ENCODE measurements at places on chromosomes 3 and 15. TPM values are rescaled to one million over a fixed set of nuclear protein-coding genes. Genes with fewer than 3 reads are reported as not detected.

DNA sequence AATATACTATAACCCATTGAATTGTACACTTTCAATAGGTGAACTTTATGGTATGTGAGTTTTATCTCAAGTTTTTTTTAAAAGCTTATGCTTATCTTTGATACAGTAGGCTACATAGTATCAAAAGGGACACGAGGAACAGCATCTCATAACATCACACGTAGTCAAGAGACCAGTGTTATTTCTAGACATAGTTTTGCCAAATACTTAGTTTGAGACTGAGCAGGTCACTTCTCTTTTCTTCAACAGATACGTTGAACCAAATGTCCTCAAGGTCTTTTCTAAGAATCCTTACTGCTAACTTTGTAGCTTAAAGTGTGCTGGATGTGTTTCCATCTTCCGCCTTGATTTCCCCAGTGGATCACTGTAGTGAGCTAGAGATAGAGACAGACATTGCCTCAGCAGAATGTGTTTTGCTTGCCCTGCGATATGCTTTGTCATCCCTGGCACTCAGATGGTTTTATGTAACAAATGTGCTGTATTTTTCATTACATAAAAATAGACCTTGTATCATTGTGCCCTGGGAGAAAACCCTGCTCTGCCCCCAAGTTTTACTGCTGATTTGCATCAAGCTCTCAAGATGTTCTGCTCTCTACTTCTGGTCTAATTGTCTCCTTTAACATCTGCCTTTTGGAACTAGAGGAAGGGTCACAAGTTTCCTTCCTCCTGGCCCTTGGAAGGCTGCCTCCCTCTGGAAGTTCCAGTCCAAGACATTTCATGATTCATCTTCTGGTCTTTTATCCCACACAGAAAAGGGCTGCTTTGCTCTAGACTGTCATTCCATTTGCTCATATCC is 426.4 kb upstream of the RGMA start:
- no peak overlapping the region for H3K27ac ChIP-seq
- H3K27me3 ChIP-seq: no peaks in the 10 kb centered on the region
- H3K4me3 ChIP-seq: no peak overlapping the region
- no peaks in the 10 kb centered on the region for H3K36me3 ChIP-seq
- DNase-seq: no peak

DNA sequence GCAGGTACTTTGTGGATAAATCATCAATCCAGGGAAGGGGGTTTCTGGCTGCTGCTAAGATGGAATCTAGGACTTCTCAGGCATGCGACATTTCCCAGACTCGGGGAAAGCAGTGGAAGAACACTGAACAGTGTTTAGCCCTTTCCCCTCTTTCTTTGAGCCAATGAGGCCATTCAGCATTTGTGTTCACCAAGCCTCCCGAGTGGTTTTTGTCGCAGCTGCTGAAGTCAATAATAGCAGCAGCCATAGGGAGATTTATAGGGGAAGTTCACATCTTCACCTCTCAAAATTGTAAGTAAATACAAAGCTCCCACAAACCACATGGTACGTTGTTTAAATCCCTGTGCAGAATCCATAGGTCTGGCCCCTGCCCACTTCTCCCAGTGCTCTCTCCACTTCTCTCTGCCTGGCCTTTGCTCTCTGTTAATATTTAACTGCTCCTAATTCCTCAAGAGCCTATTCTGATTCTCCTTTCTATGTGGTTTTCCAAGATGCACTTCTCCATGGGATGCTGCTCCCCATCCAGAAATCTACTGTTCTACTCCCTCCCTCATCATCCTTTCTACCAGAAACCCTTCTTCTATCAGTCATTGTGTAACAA is 230.7 kb downstream of the SHQ1 start:
- DNase-seq: no peak
- no peak overlapping the region for H3K27ac ChIP-seq
- no peaks in the 10 kb centered on the region for H3K4me1 ChIP-seq
- H3K27me3 ChIP-seq: no peaks in the 10 kb centered on the region
- no peaks in the 10 kb centered on the region for H3K36me3 ChIP-seq

DNA sequence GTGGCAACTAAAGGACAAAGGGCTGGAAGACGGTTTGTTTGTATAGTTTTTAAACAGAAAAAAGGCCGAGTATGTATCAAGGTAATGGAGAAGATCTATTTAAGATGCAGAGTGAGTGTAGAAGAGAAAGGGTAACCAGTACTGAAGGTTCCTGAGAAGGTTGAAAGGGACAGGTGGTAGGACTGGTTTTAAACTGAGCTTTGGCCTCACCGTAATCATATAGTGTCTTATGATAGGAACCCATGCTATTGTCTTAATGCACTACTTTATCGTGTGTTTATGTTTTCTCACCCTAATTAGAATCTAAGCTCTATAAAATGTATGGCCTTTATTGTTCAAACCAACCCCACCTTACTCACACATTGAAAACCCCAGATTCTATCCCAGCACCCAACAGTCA is 32.7 kb downstream of the FHIT start:
- no peak for DNase-seq
- H3K4me1 ChIP-seq: no peaks in the 10 kb centered on the region
- H3K27me3 ChIP-seq: no peaks in the 10 kb centered on the region
- no peaks in the 10 kb centered on the region for H3K36me3 ChIP-seq
- no peak overlapping the region for H3K4me3 ChIP-seq

- no peak overlapping the region for H3K4me3 ChIP-seq
- no peaks in the 10 kb centered on the region for H3K27me3 ChIP-seq
- peaks cover 11% of the 10 kb centered on the region for H3K36me3 ChIP-seq
Measured at GRCh38 chr3:17367171-17367570, 375.3 kb downstream of the TBC1D5 start.

- H3K27ac ChIP-seq: no peak overlapping the region
- no peaks in the 10 kb centered on the region for H3K36me3 ChIP-seq
- DNase-seq: no peak
- no peaks in the 10 kb centered on the region for H3K27me3 ChIP-seq
- H3K4me3 ChIP-seq: no peak overlapping the region
Measured at GRCh38 chr15:101010781-101011180, 91.6 kb downstream of the LRRK1 start.

RAD54L2 gene
- total RNA-seq: 41.7 TPM

C3orf20 gene
- not detected for total RNA-seq

HCN4 gene
- total RNA-seq: not detected

CCR3 gene
- not detected for total RNA-seq

GRCh38 chr3:45917146-45917898 is 25.9 kb upstream of the CXCR6 start:
- peaks cover 33% of the 10 kb centered on the region for H3K36me3 ChIP-seq
- H3K4me1 ChIP-seq: peaks cover 54% of the 10 kb centered on the region
- H3K27me3 ChIP-seq: no peaks in the 10 kb centered on the region
- H3K4me3 ChIP-seq: no peak overlapping the region
- DNase-seq: no peak
- no peak overlapping the region for H3K27ac ChIP-seq

TGM5 gene
- total RNA-seq: not detected

DNA sequence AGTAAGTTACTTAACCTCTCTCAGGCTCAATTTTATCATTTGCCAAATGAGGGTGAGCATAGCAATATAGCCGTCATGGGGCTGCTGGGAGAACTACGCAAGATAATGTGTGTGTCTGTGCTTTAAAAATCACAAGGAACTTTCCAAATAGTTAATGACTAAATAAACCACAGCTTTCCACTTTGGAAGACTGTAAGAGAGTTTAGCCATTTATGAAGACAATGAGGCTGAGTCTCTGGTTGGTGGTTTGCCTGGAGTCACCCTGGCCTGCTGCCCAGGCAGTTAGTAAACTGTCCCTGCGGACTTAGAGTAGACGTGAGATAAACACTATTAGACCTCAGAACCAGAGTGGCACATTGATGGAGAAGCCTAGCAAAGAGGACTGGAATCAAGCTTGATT is 357.7 kb downstream of the CLSTN2 start:
- no peak for DNase-seq
- H3K27ac ChIP-seq: no peak overlapping the region
- H3K4me3 ChIP-seq: no peak overlapping the region

NMB gene
- total RNA-seq: 3.7 TPM

SLC15A2 gene
- 0.75 TPM for total RNA-seq

ZNF620 gene
- total RNA-seq: 1.0 TPM

- H3K27ac ChIP-seq: peak overlapping the region; percentile 68
- H3K4me1 ChIP-seq: peaks cover 14% of the 10 kb centered on the region
Measured at GRCh38 chr15:60128000-60128376, 123.9 kb downstream of the FOXB1 start.

DNA sequence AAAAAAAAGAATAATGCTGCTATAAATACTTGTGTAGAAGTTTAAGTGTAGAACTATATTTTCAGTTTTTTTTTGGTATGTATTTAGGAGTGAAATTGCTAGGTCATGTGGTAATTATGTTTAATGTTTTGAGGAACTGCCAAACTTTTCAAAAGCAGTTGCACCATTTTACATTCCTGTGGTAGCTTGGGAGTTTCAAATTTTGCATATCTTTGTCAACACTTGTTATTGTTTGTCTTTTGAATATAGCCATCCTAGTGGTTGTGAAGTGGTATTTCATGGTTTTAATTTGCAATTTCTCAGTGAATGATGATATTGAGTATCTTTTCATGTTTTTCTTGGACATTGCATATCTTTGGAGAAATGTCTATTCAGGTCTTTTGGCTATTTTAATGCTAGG is 30.4 kb downstream of the SKIL start:
- H3K4me3 ChIP-seq: no peak overlapping the region
- H3K36me3 ChIP-seq: peaks cover 43% of the 10 kb centered on the region
- H3K27me3 ChIP-seq: no peaks in the 10 kb centered on the region
- no peak for DNase-seq
- no peak overlapping the region for H3K27ac ChIP-seq

GRCh38 chr15:29130951-29131839 is 138.4 kb downstream of the NSMCE3 start:
- H3K36me3 ChIP-seq: no peaks in the 10 kb centered on the region
- no peak overlapping the region for H3K4me3 ChIP-seq
- peak; percentile 20 for DNase-seq
- H3K27me3 ChIP-seq: no peaks in the 10 kb centered on the region

GRCh38 chr3:150738688-150739087 is 24.3 kb downstream of the SIAH2 start:
- H3K27ac ChIP-seq: no peak overlapping the region
- peaks cover 17% of the 10 kb centered on the region for H3K4me1 ChIP-seq
- no peaks in the 10 kb centered on the region for H3K27me3 ChIP-seq
- H3K4me3 ChIP-seq: no peak overlapping the region
- no peak for DNase-seq
- H3K36me3 ChIP-seq: peaks cover 19% of the 10 kb centered on the region

TRPM1 gene
- not detected for total RNA-seq

DNA sequence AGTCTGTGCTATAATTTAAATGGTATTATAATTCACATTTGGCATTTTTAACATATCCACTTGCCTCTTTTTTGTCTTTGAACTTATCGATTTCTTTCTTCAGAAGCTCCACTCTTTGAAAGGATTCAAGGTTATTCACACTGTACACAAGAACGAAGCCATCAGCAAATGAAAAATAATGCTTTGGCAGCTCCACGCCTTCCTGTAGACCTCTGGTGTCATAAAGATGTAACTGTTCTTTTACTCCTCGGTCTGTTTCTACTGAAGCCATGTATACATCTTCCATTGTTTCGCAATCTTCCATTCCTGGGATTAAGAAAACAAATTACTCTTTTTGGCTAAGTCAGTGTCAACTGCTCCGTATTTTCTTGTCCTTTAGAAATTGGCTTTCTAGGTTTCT is 16.0 kb downstream of the NKIRAS1 start:
- no peak for DNase-seq
- no peaks in the 10 kb centered on the region for H3K4me1 ChIP-seq
- peaks cover 10% of the 10 kb centered on the region for H3K36me3 ChIP-seq
- no peak overlapping the region for H3K4me3 ChIP-seq
- no peak overlapping the region for H3K27ac ChIP-seq
- H3K27me3 ChIP-seq: no peaks in the 10 kb centered on the region

DNA sequence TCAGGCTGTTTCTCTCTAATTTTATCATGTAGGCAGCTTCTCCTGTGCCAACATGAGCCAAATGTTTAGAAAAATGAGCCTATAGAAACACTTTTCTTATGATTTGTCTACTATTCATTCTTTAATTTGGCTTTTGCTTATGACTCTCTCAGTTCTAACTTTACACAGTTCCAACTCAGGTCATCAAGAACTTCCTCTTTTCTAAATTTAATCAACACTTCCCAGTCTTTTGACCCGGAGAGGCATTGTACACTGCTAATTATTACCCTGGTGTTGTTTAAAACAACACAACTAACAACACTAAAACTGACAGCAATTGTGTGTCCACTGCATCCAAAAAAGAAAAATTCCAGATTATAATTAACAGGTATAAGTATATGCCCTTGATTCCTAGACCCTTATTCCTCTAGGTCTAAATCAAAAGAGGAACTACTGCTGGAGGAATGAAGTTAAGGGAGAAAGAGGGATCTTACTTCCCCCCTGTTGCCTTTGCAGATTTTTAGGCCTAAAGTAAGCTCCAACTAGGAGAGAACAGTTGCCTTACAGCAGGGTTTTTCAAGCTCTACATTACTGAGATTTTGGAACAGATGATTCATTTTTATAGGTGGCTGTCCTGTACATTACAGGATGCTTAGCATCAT is 332.2 kb upstream of the GOLIM4 start:
- H3K27ac ChIP-seq: no peak overlapping the region
- no peaks in the 10 kb centered on the region for H3K36me3 ChIP-seq
- H3K4me3 ChIP-seq: no peak overlapping the region
- DNase-seq: no peak

DNA sequence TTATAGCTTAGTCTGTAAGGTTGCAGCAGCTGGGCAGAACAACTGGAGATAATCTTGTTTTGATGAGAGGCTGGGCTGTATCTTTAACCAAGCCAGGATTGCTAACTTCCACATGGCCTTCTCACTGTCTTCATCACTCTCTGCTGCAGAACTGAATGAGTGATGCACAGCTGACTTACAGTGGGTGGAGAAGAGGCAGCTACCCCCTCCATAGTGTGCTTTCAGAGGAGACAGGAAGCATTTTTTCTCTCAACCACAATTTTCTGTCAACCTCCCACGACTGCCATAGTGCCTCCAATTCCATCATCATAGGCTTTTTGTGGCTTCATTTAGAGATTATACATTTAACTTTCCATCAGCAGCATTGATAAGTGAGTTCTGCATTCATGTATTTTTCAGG is 168.2 kb downstream of the CLSTN2 start:
- no peak overlapping the region for H3K27ac ChIP-seq
- no peaks in the 10 kb centered on the region for H3K27me3 ChIP-seq
- H3K4me3 ChIP-seq: no peak overlapping the region
- H3K4me1 ChIP-seq: no peaks in the 10 kb centered on the region
- H3K36me3 ChIP-seq: no peaks in the 10 kb centered on the region
- no peak for DNase-seq

DNA sequence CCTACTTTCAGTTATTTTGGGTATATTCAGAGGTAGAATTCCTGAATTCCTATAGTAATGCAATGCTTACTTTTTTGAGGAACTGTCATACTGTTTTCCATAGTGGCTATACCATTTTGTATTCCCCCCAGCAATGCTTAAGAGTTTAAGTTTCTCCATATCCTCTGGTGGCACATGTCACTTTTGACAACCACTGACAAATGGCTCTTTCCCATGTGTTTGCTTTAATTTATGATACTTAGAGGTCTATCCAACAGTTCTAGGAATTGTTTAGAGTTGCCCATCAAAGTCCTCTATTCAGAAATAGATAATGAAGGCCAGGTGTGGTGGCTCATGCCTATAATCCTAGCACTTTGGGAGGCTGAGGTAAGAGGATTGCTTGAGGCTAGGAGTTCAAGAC is 128.9 kb upstream of the CFAP20DC start:
- no peak overlapping the region for H3K27ac ChIP-seq
- no peaks in the 10 kb centered on the region for H3K36me3 ChIP-seq
- H3K4me1 ChIP-seq: no peaks in the 10 kb centered on the region
- no peaks in the 10 kb centered on the region for H3K27me3 ChIP-seq
- no peak overlapping the region for H3K4me3 ChIP-seq
- no peak for DNase-seq

EXD1 gene
- not detected for total RNA-seq

Measured in CD4-positive, alpha-beta T cell (primary cell).